Uterus (tissue), 4 donors: ENCODE measurements at places on chromosomes 13 and 19. TPM values are rescaled to one million over a fixed set of nuclear protein-coding genes. Genes with fewer than 3 reads are reported as not detected.

- peak within 1 kb of the TSS; percentile 5 for H3K4me3 ChIP-seq
- peak; percentile 65 for DNase-seq
- H3K27ac ChIP-seq, result no peak within 1 kb of the TSS
- H3K36me3 ChIP-seq, result no peaks in the 10 kb centered on the region
- peaks cover 3% of the 10 kb centered on the region for H3K27me3 ChIP-seq
Observed at GRCh38 chr19:35868172-35868822, at the start of gene APLP1. TSS of gene APLP1 (plus strand) at chr19:35868574. CDS start at chr19:35868637, 63 bp downstream.

- no peak overlapping the region for H3K4me3 ChIP-seq
- no peaks in the 10 kb centered on the region for H3K27me3 ChIP-seq
- H3K4me1 ChIP-seq, result no peaks in the 10 kb centered on the region
- H3K36me3 ChIP-seq, result no peaks in the 10 kb centered on the region
- DNase-seq, result no peak
- peak overlapping the region; percentile 52 for H3K27ac ChIP-seq
Observed at GRCh38 chr13:99356262-99357091, 49.3 kb upstream of the GPR183 start.

DNA sequence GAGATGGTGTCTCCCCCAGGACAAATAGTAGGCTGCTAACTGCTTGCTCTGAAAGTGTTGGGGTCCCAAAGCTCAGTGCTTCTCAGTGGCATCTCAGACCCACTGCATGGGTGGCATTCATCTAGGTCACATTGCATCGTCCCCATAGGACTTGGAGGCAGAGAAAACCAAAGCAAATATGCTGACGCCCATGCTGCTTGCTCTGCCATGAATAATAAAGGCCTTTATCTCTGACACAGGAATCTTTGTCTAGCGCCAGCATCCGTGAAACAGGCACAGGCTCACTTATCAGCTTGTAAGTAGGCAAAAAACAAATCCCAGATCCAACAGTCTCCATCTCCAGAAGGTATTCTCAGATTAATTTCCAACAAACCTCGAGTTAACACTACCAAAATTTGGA lies 18.9 kb upstream of the IPO5 start:
- H3K27me3 ChIP-seq, result no peaks in the 10 kb centered on the region
- DNase-seq, result no peak
- no peaks in the 10 kb centered on the region for H3K36me3 ChIP-seq
- H3K4me3 ChIP-seq, result no peak overlapping the region

PCDH20 gene
- 0.59 TPM for total RNA-seq

THSD1 gene
- total RNA-seq, result 31.2 TPM

ATP1A3 gene
- 0.55 TPM for total RNA-seq

THSD8 gene
- total RNA-seq, result not detected
